ENCODE measurements at places on chromosomes 3 and 15. TPM values are rescaled to one million over a fixed set of nuclear protein-coding genes. Genes with fewer than 3 reads are reported as not detected.

MYZAP gene
- 9.9 TPM for total RNA-seq

KCNAB1 gene
- total RNA-seq, result 6.1 TPM

CHAC1 gene
- 7.8 TPM for total RNA-seq

LMAN1L gene
- total RNA-seq, result not detected

GRCh38 chr3:165827883-165828282, 9.3 kb downstream of the BCHE start:
- no peak for DNase-seq
- no peaks in the 10 kb centered on the region for H3K4me1 ChIP-seq
- no peak overlapping the region for H3K4me3 ChIP-seq
- H3K27me3 ChIP-seq, result no peaks in the 10 kb centered on the region
- no peaks in the 10 kb centered on the region for H3K36me3 ChIP-seq
- H3K27ac ChIP-seq, result no peak overlapping the region

- peaks cover 16% of the 10 kb centered on the region for H3K4me1 ChIP-seq
- no peak for DNase-seq
- H3K27me3 ChIP-seq, result no peaks in the 10 kb centered on the region
- no peak overlapping the region for H3K27ac ChIP-seq
- H3K36me3 ChIP-seq, result peaks cover 16% of the 10 kb centered on the region
- no peak overlapping the region for H3K4me3 ChIP-seq
Measured at GRCh38 chr3:128368626-128369025, 98.1 kb downstream of the DNAJB8 start.

GRCh38 chr15:69628256-69629093, 175.9 kb downstream of the RPLP1 start:
- peaks cover 3% of the 10 kb centered on the region for H3K4me1 ChIP-seq
- no peak for DNase-seq
- no peaks in the 10 kb centered on the region for H3K36me3 ChIP-seq
- no peak overlapping the region for H3K27ac ChIP-seq
- H3K4me3 ChIP-seq, result no peak overlapping the region
- H3K27me3 ChIP-seq, result peaks cover 66% of the 10 kb centered on the region

- H3K27me3 ChIP-seq, result peaks cover 17% of the 10 kb centered on the region
- H3K27ac ChIP-seq, result no peak overlapping the region
- DNase-seq, result no peak
- H3K4me1 ChIP-seq, result peaks cover 4% of the 10 kb centered on the region
Measured at GRCh38 chr3:35675206-35675605, 35.9 kb downstream of the ARPP21 start.

DNA sequence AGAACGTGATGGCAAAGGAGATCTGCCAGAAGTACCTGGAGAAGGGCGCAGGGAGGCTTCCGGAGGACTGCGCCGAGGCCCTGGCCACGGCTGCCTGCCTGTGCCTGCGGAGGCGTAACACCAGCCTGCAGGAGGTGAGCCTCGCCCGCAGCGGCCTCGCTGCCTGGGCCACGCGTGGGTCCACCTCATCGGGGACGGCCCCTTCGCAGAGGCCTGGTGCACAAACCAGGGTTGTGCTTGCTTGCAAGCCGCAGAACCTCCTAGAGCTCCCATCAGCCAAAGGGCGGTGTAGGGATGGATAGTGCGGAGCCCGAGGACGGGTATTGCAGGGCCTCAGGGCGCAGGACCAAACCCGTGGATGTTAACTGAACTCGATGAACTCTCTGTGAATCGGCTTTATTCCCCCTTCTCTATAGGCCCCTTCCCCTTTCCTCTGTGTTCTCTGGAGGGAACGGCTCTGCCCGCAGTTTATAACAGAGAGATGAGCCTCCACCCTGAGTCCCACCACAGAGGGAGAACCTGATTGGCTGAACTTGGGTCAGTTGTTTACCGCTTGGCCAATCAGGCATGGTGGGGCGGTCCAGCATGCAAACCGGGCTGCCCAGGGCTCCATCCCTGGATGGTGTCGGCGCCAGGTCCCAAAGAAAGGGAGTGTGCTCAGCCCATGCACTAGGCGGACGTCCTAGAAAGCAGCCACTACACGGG, 13.6 kb upstream of the TATDN2 start:
- no peaks in the 10 kb centered on the region for H3K27me3 ChIP-seq
- DNase-seq, result no peak
- no peak overlapping the region for H3K4me3 ChIP-seq
- H3K27ac ChIP-seq, result no peak overlapping the region
- H3K36me3 ChIP-seq, result no peaks in the 10 kb centered on the region
- H3K4me1 ChIP-seq, result no peaks in the 10 kb centered on the region

DNA sequence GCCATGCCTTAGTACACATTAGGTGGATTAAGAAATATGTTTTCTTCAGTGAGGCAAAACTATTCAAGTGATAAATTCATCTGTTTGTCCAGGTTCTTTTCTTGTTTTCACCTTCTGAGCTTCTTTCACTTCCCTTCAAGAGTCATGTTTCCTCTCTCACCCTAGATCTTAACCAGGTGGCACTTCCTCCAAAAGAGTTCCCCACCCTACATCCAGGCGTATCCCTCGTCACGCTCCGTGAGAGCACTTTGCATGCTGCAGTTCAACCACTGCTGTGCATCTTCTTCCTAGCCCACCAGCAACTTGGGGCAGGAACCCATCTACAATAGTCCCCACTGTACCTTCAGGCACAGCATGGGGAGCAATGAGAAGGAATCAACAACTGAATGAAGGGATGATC, 28.9 kb downstream of the OSBPL10 start:
- H3K36me3 ChIP-seq, result no peaks in the 10 kb centered on the region
- peaks cover 14% of the 10 kb centered on the region for H3K4me1 ChIP-seq
- DNase-seq, result no peak

GRCh38 chr3:127536830-127537812, 53.4 kb downstream of the TPRA1 start:
- peak overlapping the region; percentile 29 for H3K27ac ChIP-seq
- DNase-seq, result no peak
- no peaks in the 10 kb centered on the region for H3K36me3 ChIP-seq

GRCh38 chr3:190429681-190430080, 20.0 kb downstream of the TMEM207 start:
- no peaks in the 10 kb centered on the region for H3K36me3 ChIP-seq
- H3K27me3 ChIP-seq, result no peaks in the 10 kb centered on the region
- no peak overlapping the region for H3K4me3 ChIP-seq
- no peak for DNase-seq
- H3K27ac ChIP-seq, result no peak overlapping the region

- DNase-seq, result no peak
- no peaks in the 10 kb centered on the region for H3K36me3 ChIP-seq
- H3K27me3 ChIP-seq, result no peaks in the 10 kb centered on the region
- H3K4me1 ChIP-seq, result no peaks in the 10 kb centered on the region
- no peak overlapping the region for H3K4me3 ChIP-seq
- no peak overlapping the region for H3K27ac ChIP-seq
Measured at GRCh38 chr15:54064365-54064764, 86.1 kb downstream of the UNC13C start.

GRCh38 chr3:182971637-182972036, 8.7 kb downstream of the DCUN1D1 start:
- no peaks in the 10 kb centered on the region for H3K27me3 ChIP-seq
- no peak overlapping the region for H3K4me3 ChIP-seq
- peaks cover 3% of the 10 kb centered on the region for H3K36me3 ChIP-seq
- no peak for DNase-seq
